ENCODE measurements at places on chromosomes 12 and 14. TPM values are rescaled to one million over a fixed set of nuclear protein-coding genes. Genes with fewer than 3 reads are reported as not detected.

DNA sequence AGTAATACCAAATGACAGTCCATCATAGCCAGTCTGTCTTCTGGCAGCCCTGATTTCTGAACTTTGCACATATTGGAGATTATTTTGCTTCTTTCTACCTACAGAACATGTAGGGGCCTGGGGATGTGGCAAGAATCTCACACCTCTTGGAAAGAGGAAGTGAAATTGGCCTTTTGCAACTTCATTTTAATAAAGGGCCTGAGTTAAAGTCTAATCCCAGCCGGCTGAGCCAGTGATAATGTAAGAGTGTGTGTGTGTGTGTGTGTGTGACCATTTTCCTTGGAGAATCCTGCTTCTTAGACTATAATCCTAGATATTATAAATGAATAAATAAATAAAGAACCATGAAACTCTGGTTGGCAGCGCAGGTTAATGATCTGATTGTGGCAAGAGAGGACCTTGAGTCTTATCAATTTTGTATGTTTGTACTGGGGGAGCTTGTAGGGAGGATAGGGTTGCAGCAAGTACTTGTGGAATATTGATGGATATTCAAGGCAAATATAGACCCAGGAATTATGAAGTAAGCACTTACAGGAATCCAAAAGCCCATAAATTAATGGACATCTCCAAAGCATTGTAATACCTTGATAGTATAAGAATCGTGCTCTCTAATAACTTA, 233.2 kb upstream of the AMIGO2 start:
- DNase-seq = no peak

- no peak for DNase-seq
These were observed 173.2 kb upstream of the HMGA2 start for GRCh38 chr12:65651060-65651459.

Gene CTDSP2
- 129 TPM for total RNA-seq

Gene MYF5
- total RNA-seq = not detected

DNA sequence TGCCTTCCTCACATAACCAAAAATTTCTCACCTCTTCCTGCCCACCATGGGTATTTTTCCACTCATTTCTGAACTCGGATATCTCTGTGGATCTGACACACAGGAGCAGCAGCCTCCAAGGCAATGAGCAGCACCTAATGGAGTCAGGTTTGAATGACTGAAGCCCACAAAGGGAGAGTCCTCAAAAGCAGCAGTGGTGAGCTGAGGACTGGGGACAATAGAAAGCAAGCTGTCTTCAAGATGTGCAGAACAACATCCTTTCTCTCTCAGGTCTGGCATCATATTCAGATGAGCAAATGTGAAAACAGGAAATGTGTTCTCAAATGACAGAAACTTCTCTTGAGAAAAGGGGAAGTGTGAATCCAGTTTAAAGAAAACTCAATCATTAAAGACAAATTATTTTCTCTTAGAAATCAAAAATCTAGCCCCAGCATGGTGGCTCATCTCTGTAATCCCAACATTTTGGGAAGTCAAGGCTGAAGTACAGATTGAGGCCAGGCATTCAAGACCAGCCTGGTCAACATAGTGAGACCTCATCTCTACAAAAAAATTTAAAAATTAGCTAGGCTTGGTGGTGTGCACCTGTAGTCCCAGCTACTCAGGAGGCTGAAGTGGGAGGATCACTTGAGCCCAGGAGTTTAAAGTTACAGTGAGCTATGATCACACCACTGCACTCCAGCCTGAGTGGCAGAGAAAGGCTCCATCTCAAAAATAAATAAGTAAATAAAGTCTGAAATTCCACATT, 54.2 kb downstream of the C12orf42 start:
- peak; percentile 73 for DNase-seq

Data from Peyer's patch (tissue), 4 donors.